ENCODE measurements at places on chromosomes 16 and 17. TPM values are rescaled to one million over a fixed set of nuclear protein-coding genes. Genes with fewer than 3 reads are reported as not detected.

KRTAP9-2 gene
- not detected for total RNA-seq

USP43 gene
- 0.56 TPM for total RNA-seq

KRTAP4-5 gene
- not detected for total RNA-seq

SPATA32 gene
- 0.21 TPM for total RNA-seq

PHKG2 gene
- total RNA-seq = 42.5 TPM

CCL17 gene
- total RNA-seq = not detected

LPO gene
- not detected for total RNA-seq

MPP3 gene
- total RNA-seq = 4.3 TPM

SLC16A6 gene
- 1.2 TPM for total RNA-seq

ITGAL gene
- total RNA-seq = not detected

KSR1 gene
- total RNA-seq = 7.4 TPM

PAFAH1B1 gene
- total RNA-seq = 57.1 TPM

ZNF469 gene
- 0.12 TPM for total RNA-seq

Measured in H4 (cell line).